ENCODE measurements at places on chromosomes 6 and 20.

DNA sequence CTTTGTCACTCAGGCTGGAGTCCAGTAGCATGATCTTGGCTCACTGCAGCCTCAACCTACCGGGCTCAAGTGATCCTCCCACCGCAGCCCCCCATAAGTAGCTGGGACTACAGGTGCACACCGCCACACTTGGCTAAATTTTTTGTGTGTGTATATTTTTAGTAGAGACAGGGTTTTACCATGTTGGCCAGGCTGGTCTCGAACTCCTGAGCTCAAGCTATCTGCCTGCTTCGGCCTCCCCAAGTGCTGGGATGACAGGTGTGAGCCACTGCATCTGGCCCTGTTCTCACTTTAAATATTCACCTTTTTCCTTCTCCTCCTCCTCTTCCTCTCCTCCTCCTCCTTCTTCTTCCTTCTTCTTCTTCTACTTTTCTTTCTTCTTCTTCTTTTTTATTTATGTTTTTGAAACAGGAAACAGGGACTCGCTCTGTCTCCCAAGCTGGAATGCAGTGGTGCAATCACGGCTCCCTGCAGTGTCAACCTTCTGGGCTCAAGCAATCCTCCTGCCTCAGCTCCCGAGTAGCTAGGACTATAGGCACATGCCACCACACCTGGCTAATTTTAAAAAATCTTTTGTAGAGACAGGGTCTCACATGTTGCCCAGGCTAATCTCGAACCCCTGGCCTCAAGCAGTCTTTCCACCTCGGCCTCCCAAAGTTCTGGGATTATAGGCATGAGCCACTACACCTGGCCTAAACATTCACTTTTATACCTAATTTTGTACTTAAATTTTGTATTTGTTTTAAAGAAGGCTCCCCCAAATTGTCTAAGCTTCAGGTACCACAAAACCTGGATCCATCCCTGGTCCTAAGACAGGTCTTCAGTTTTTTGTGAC, 47.2 kb upstream of the NCOA3 start:
- DNase-seq, result no peak

DNA sequence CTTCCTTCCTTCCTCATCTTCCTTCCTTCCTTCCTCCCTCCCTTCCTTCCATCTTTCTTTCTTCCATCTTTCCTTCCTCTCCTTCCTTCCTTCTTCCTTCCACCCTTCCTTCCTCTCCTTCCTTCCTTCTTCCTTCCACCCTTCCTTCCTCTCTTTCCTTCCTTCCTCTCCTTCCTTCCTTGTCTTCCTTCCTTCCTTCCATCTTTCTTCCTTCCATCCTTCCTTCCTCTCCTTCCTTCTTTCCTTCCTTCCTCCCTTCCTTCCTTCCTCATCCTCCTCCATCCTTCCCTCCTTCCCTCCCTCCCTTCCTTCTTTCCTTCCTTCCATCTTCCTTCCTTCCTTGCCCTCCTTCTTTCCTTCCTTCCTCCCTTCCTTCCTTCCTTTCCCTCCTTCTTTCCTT, 361.4 kb upstream of the TSHZ2 start:
- DNase-seq, result no peak

- peak; percentile 36 for DNase-seq
These were observed 23.7 kb downstream of the POM121L2 start for GRCh38 chr6:27288136-27289044.

- no peak for DNase-seq
These were observed 41.6 kb downstream of the NFATC2 start for GRCh38 chr20:51500936-51501335.

- DNase-seq, result no peak
These were observed 62.3 kb upstream of the SNX9 start for GRCh38 chr6:157760589-157761330.

All from eye (tissue), 1 donor.